Heart right ventricle (tissue), 16 donors: ENCODE measurements at places on chromosomes 1 and 21.

- no peak for DNase-seq
Measured at GRCh38 chr21:46388896-46389295, 64.9 kb downstream of the PCNT start.

GRCh38 chr1:2554621-2555387 lies 1.4 kb upstream of the TNFRSF14 start:
- no peak for DNase-seq

DNA sequence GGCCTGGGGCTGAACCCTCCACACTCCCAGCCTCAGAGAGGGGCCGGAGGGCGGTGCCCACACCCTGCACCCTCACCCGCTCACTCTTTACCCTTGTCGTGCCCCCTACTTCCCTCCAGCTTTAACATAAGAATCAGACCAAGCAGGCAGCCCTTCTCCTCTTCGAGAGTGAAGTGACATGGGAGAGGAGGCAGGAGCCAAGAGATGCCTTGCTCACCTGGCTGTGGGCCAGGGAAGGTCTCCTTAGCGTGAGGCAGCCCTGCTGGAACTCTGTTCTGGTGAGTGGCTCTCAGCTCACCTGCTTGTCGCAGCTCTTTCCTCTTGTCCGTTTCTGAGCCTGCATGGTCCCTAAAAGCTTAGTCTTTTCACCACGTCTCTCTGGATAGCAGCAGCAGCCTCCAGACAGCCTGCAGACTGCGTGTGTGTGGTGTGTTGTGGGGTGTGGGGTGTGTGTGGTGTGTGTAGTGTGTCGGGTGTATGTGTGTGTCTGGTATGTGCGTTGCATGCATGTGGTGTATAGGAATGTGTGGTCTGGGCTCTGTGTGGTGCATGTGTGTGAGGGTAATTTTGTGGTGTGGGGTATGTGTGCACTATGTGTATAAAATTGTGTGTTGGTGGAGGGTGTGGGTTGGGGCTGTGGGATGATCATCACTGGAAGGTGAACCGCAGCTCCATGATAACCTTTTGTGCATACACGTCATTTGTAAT lies 86.7 kb downstream of the CCDC185 start:
- no peak for DNase-seq

- no peak for DNase-seq
Measured at GRCh38 chr1:247216261-247216660, 39.6 kb upstream of the VN1R5 start.

- no peak for DNase-seq
Measured at GRCh38 chr1:9085306-9085940, 16.0 kb upstream of the SLC2A5 start.

DNA sequence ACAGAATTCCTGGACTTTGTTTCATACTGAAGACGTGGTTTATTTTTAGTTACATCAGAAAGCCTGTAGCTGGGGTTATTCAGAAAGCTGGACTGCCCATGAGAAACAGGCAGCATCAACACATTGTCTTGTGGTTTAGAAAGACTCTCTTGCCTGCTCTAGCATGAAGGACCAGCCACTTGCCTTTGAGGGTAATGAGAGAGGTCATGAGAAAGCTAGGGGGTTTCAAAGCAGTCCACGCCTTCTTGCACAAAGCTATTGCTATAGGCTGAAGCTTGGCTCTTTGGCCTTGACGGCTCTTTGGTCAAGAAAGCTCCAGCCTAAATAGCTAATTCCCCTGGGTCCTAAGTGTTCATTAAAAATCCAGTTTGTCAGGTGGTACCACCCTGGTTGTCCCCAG lies 208.1 kb downstream of the PRDM2 start:
- DNase-seq = no peak

- DNase-seq = no peak
Measured at GRCh38 chr1:92447033-92447681, 39.6 kb downstream of the GFI1 start.

GRCh38 chr1:38778051-38778450 lies 81.5 kb downstream of the RRAGC start:
- DNase-seq = no peak

DNA sequence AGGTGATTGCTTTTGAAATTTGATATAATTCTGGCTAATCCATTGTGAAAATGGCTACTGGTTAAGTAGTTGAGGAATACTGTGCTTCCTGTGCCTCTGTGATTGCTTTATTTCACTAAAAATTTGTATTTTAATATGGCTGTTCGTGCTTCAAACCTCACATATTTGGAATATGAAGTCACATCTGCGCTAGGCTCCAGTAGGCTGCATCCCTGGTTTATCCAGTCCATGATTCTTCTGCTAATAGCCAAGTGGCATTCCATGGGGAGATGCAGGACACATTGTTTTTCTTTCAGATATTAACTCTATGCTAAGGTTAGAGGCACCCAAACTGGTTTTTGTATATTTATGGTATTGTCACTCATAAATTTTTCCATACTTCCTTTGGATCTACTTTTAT lies 25.9 kb downstream of the DNM3 start:
- DNase-seq = no peak

DNA sequence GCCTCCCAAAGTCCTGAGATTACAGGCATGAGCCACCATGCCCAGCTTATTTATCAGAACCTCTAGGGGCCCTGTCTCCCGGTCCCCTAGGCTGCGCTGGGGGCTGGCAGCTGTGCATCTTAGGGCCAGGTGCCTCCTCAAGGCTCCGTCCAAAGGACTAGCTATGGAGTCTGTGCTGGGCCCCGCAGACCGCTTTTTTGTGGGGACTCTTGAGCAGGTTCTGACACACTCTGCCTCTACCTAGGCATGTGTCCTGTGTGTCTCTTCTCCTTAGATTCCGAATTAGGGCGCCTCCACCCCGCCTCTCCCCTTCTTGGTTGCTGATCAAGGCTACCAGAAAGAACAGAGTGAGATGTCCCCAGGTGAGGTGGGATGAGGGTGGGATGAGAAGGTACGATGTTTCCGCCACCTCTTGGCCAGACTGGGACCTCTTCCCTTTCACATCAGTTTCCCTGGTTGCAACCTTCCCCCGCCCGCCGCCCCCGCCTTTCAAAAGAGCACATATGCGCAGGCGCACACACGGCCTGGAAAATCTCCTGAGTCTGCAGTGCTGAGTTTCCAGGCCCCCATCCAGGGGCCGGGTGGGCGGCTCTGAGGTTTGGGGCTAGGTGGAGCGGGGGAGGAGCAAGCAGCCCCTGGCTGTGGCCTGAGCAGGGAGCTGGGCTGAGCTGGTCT lies 5.0 kb upstream of the PTPN7 start:
- DNase-seq = no peak

DNA sequence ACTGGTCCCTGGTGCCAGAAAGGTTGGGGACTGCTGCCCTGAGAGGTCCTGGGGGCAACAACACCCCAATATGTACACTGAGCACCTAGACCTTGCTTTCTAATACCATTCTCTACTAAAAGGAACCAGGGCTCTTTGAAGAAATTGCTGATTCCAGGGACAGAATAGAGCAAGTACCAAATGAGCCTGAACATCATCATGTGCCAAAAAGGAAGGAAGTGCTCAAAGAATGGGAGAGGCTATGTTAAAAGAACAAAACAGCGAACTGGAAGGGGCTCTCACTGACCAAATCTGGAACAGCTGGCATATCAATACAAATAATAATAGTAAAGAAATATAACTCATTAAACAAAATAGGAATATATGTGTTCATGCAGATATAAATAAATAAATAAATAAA lies 50.8 kb downstream of the PIK3R3 start:
- DNase-seq = no peak

GRCh38 chr1:185843297-185843869 lies 109.2 kb downstream of the HMCN1 start:
- no peak for DNase-seq

DNA sequence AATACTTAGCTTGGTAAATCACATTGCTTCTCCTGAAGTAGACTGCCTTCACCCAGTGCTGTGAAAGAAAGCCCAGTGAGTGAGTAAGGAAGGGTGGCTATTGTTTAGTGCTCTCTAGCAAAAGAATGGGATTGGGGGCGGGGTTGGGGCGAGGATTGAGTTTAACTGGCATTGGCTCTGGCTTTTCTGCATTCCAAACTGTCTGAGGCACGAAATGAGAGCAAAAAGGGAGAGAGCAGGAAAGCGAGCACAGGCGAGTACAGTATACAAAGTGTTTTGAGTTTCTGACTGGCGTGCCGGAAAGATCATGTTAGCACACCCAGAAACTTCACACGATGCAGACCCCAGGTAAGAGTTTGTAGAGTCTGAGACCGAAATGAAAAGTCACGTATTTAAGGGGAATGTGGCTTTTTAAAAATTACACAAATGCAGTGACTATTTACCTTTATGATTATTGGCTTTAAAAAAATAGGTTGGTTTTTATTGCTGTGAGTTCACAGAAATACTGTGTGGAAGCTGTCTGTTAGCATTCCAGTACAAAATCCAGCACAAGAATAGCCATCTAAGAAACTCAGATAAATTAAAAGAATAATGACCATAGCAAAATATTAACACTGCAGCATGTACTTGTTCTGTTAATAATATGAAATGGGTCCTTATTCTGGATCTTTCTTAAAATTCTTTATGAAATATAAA lies 155.4 kb downstream of the CLEC20A start:
- peak; percentile 28 for DNase-seq

- no peak for DNase-seq
Measured at GRCh38 chr1:96233422-96233821, 488.2 kb upstream of the PTBP2 start.

- DNase-seq = no peak
Measured at GRCh38 chr1:53560581-53561502, 101.6 kb downstream of the DMRTB1 start.

- DNase-seq = no peak
Measured at GRCh38 chr1:30417001-30417700, 306.2 kb downstream of the MATN1 start.

GRCh38 chr1:203870245-203870644 lies 8.8 kb downstream of the SNRPE start:
- DNase-seq = no peak

GRCh38 chr1:17724150-17724549 lies 31.0 kb upstream of the ACTL8 start:
- DNase-seq = no peak

DNA sequence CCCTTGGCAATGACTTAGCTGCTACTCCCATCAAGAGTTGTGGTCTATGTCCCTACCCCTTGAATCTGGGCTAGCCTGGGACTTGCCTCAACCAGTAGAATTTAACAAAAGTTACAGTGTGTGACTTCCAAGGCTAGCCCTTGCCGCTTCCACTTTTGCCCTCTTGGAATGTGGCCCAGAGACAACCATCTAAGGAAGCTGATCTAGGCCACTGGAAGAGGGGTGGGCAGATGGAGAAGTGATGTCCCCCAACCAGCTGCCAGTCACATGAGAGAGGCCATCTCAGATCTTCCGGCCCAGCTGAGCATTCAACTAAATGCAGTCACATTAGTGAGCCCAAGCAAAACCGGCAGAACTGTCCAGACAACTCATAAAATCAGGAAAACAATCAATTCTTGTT lies 115.1 kb downstream of the TOMM20 start:
- no peak for DNase-seq

GRCh38 chr1:234586304-234586703 lies 23.7 kb downstream of the IRF2BP2 start:
- no peak for DNase-seq

DNA sequence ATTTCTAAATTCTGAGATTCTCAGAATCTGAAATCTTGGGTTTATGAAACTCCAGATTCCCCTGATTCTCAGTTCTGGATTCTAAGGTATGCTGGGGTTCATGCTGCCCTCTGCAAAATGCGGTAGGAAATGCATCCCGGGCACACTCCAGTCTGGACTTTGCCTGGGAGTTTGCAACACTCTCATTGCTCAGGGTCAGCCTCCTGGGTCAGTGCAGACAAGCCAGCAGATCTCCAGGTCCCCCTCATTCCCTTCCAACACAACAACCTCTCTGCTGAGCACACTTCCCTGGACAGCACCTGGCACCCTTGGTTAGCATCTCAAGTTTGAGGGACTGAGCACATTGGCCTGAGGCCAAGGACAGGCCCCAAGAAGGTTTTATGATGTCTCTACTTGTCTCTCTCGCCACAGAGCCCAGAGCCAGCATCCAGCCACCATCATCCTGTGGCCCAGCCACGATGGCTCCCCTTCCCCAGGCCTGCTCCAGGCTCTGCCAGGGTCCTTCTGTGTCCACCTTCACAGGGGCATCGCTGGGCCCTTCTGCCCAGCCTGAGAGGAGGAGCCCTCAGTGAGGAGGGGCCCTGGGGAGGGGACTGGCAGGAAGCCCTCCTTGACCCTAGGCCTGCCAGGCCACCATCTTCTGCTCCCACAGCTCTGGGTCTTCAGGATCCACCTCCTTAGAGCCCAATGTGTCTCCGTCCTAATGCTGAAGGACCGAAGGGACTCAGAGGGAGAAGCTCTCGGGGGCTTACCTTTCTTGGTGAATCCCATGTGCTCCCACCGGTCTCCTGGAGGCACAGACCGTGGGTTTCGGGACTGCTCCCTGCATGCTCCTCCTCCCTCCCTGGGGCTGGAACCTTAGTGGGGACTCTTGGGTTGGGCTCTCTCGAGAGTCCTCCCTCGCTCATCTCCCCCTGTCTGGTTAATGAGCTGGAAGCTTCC lies 550.7 kb downstream of the PTPRU start:
- DNase-seq = no peak
